H54 (cell line): ENCODE measurements at places on chromosomes 5 and 9.

DNA sequence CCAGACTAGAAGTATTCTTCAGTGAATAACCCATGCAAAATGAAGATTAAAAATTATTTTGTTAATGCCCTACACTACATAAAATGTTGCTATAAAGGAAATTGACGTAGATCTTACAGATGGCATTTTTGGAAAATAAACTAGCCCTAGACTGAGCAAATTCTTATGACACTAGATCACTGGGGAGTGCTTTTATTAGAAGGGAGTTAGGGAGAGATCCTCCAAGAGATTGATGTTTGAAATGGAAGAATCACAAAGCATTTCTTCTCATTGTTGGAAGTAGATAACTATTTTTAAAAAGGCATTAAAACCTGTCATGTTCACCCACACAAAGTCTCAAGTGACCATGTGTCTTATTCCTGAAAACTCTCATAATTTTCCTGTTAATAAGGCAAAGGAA, 351.1 kb upstream of the TLE4 start:
- DNase-seq = no peak

DNA sequence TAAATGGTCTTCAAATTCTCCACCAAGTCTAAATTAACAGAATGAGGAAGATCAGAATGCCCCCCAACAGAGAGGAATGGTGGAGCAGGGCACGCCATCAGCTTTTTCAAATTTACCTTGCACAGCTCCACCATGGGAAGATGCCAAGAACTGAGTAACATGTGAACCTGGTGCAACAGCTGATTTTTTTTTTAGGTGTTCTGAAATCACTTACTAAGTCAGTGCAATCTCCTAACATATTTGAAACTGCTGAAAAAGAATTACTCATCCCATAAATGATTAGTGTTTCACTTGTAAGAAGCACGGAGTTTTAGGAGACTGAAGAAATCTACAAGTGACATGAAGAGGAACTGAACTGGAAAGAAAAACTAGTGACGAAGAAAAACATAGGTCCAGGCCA, 5.1 kb downstream of the TMEM245 start:
- DNase-seq = no peak

DNA sequence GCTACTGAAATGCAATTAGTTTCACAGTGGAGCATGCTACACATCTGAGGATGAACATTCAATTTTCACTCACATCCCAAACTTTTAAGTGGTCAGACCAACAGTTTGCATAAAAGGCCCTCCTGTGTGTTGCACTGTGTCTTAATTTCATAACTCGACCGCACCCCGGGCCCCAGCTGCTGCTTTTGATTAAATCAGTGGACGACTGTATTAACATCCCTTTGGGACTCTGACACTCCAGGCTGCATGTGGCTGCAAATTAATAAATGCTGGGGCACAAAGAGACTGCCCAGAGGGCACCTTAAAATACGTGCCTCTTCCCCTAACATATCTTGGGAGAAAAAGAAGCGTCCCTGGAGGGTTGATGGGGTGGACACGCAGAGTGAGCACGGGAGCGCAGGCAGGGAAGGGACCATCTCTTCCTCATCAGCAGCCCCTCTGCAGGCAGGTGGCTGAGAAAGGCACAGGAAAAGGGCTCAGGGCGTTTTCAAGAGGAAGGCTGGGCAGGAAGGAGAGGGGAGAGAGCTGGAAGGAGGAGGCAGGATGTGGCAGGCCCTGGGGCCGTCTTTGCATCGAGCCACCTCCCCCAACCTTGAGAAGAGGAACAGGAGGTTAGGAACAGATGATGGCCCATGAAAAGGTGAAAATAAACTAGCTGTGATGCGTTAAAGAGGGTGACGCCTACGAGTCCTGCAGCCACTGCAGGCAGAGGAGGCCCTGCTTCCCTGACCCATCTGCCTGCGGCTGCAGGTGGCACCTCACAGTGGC, 18.6 kb downstream of the MED10 start:
- no peak for DNase-seq

GRCh38 chr5:144548936-144549335, 378.3 kb downstream of the KCTD16 start:
- DNase-seq = no peak

DNA sequence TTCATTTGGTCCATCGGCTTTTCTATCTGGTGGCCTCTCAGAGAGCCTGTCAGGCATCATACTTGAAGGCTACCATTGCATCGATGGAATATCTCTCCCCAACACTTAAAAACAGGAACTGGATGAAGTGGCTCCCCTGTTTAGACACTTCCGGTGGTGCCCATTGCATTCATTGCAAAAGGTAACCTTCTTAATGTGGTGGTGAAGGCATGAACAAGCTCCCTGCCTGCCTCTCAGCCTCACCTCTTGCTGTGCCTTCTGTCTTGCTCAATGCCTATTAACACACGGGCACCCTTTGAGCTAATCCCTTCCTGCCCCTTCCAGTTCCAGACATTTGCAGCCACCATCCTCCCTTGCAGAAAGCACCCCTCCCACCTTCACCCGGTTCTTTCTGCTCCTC, 233.1 kb upstream of the MSX2 start:
- DNase-seq = no peak

- no peak for DNase-seq
Measured at GRCh38 chr9:132464547-132464946, 54.5 kb downstream of the CFAP77 start.
